ENCODE measurements at places on chromosomes 12 and 14. TPM values are rescaled to one million over a fixed set of nuclear protein-coding genes. Genes with fewer than 3 reads are reported as not detected.

The C12orf50 gene
- not detected for total RNA-seq

- H3K36me3 ChIP-seq: no peaks in the 10 kb centered on the region
- no peaks in the 10 kb centered on the region for H3K27me3 ChIP-seq
- no peak overlapping the region for H3K4me3 ChIP-seq
- no peak for DNase-seq
Measured at GRCh38 chr12:40618636-40619035, 73.6 kb upstream of the CNTN1 start.

- H3K36me3 ChIP-seq: no peaks in the 10 kb centered on the region
- DNase-seq: no peak
- H3K4me3 ChIP-seq: no peak overlapping the region
- no peaks in the 10 kb centered on the region for H3K4me1 ChIP-seq
- H3K27me3 ChIP-seq: peaks cover 15% of the 10 kb centered on the region
- H3K27ac ChIP-seq: no peak overlapping the region
Measured at GRCh38 chr12:25950329-25951115, 8.0 kb upstream of the RASSF8 start.

The BCL2L14 gene
- 3.8 TPM for total RNA-seq

DNA sequence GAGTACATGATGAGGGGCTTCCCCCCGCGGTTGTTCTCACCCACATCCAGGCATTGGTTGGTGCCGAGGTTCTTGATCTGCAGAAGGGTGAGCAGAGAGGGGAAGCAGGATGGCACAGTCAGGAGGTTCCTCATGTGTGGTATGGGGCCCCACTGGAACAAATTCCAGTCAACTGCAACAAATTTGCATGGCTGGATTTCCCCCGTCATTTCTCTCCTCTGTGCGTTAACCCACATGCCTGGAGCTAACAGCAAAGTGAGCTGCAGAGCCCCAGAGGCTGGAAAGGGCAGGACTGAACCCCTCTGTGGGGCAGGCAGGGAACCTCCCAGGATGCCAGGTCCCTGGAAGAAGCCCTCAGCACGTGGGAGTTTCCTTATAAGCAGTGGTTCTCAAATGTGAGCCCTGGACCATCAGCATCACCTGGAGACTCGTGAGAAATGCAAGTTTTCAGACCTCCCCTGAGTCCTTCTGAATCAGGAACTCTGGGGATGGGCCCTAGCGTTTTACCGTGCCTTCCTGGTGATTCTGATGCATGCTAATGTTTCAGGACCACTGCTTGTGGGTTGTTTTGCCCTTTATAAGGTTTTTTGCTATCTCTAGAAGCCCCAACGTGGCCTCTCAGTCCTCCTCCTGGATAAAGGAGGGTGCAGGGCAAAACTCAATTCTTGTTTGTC, 11.0 kb upstream of the CELA1 start:
- H3K36me3 ChIP-seq: peaks cover 21% of the 10 kb centered on the region
- no peak overlapping the region for H3K27ac ChIP-seq
- DNase-seq: peak; percentile 14
- H3K27me3 ChIP-seq: no peaks in the 10 kb centered on the region

- peak overlapping the region; percentile 20 for H3K27ac ChIP-seq
- H3K4me1 ChIP-seq: peaks cover 3% of the 10 kb centered on the region
- DNase-seq: no peak
- H3K4me3 ChIP-seq: no peak overlapping the region
- peaks cover 12% of the 10 kb centered on the region for H3K36me3 ChIP-seq
Measured at GRCh38 chr12:52059582-52060497, 8.6 kb downstream of the NR4A1 start.

GRCh38 chr14:56127156-56127555, 8.9 kb downstream of the PELI2 start:
- no peak overlapping the region for H3K27ac ChIP-seq
- H3K36me3 ChIP-seq: peaks cover 4% of the 10 kb centered on the region
- H3K4me1 ChIP-seq: peaks cover 25% of the 10 kb centered on the region
- no peak overlapping the region for H3K4me3 ChIP-seq
- DNase-seq: no peak

- no peak overlapping the region for H3K27ac ChIP-seq
- H3K27me3 ChIP-seq: peaks cover 57% of the 10 kb centered on the region
- no peaks in the 10 kb centered on the region for H3K4me1 ChIP-seq
Measured at GRCh38 chr12:55132816-55133215, 6.6 kb downstream of the OR9K2 start.

DNA sequence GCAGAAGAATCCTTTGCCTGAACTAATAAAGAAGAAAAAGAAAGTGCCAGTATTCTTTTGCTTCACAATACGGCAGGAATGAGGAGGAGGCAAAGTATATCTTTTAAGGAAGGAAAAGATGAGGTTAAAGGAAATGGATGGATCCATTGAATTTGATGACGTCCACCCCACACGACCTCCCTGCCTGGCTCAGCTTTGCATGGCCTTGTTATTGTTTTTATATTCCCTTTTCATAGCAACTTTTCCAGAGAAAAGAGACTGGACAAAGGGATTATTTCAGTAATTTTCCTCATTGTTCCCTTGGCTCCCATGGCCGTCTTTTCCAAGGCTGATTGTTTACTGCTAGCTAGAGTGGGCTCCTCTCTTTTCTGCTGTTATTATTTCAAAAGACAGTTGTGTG, 123.2 kb upstream of the SEL1L start:
- DNase-seq: no peak
- no peak overlapping the region for H3K4me3 ChIP-seq
- peaks cover 5% of the 10 kb centered on the region for H3K27me3 ChIP-seq
- H3K4me1 ChIP-seq: no peaks in the 10 kb centered on the region
- no peaks in the 10 kb centered on the region for H3K36me3 ChIP-seq

GRCh38 chr12:91922139-91922538, 223.5 kb downstream of the BTG1 start:
- H3K4me1 ChIP-seq: peaks cover 19% of the 10 kb centered on the region
- H3K27ac ChIP-seq: no peak overlapping the region
- no peak for DNase-seq
- no peaks in the 10 kb centered on the region for H3K27me3 ChIP-seq

The SMARCC2 gene
- total RNA-seq: 78.5 TPM

DNA sequence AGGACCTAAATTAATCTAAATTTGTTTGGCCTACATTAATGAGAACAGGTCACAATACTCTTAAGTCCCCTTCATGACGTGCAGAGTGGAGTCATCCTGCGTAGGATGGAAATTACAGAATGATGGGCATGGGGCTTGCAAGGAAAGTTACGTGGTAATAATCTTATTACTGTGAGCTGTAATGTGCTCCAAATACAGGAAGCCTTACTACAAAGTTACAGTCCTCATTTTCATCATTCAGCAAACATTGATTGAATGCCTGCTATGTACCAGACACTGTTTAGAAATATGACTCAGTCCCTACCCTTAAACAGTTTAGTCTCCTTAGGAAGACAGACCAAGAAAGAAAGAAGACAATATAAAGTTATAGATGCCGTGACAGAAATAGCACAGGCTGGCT, 9.4 kb downstream of the HIGD1C start:
- H3K4me1 ChIP-seq: peaks cover 5% of the 10 kb centered on the region
- H3K4me3 ChIP-seq: no peak overlapping the region
- no peak overlapping the region for H3K27ac ChIP-seq
- no peaks in the 10 kb centered on the region for H3K27me3 ChIP-seq
- no peak for DNase-seq

GRCh38 chr14:55065411-55065810, 14.0 kb downstream of the MAPK1IP1L start:
- DNase-seq: no peak
- H3K4me3 ChIP-seq: no peak overlapping the region

Measured in activated naive CD8-positive, alpha-beta T cell treated with anti-CD3 and anti-CD28 coated beads for 36 hours (primary cell).